Smooth muscle cell of trachea (primary cell): ENCODE measurements at places on chromosomes 2 and 18. TPM values are rescaled to one million over a fixed set of nuclear protein-coding genes. Genes with fewer than 3 reads are reported as not detected.

Gene PUS10
- 9.6 and 12.4 TPM in 2 replicates for total RNA-seq

Gene DPYSL5
- total RNA-seq, result under 0.01 TPM in 1 of 2 replicates, not detected in the other

Gene FSHR
- total RNA-seq, result not detected in 2 replicates

Gene ZBTB7C
- total RNA-seq, result under 0.01 TPM in 1 of 2 replicates, not detected in the other

Gene AQP12B
- 0.17 TPM in 1 of 2 replicates, not detected in the other for total RNA-seq

Gene KATNAL2
- 6.7 and 9.6 TPM in 2 replicates for total RNA-seq

Gene LBX2
- 3.1 and 6.3 TPM in 2 replicates for total RNA-seq

Gene LRP1B
- total RNA-seq, result not detected in 2 replicates
